IMR-90 (cell line): ENCODE measurements at places on chromosomes 5 and 9. TPM values are rescaled to one million over a fixed set of nuclear protein-coding genes. Genes with fewer than 3 reads are reported as not detected.

CNTFR gene
- polyA plus RNA-seq: not detected in 2 replicates

GKAP1 gene
- 0.87 and 1.4 TPM in 2 replicates for polyA plus RNA-seq

- DNase-seq: no peak
Measured at GRCh38 chr9:111058166-111058565, 19.9 kb upstream of the LPAR1 start.

GRCh38 chr5:2727550-2727949 is 23.9 kb downstream of the IRX2 start:
- DNase-seq: no peak

GRCh38 chr9:91276513-91276912 is 85.2 kb downstream of the AUH start:
- DNase-seq: no peak

CA9 gene
- polyA plus RNA-seq: 3.7 and 3.9 TPM in 2 replicates

GRCh38 chr9:84778570-84778969 is 109.0 kb downstream of the NTRK2 start:
- no peak for DNase-seq

GRCh38 chr5:150731669-150732242 is 27.1 kb downstream of the DCTN4 start:
- DNase-seq: no peak

- peak; percentile 43 for DNase-seq
Measured at GRCh38 chr9:113568571-113569321, 105.2 kb downstream of the RGS3 start.

- no peak for DNase-seq
Measured at GRCh38 chr5:129499208-129499852, 39.2 kb downstream of the ADAMTS19 start.

MAP1B gene
- 38.8 and 41.1 TPM in 2 replicates for polyA plus RNA-seq

DNA sequence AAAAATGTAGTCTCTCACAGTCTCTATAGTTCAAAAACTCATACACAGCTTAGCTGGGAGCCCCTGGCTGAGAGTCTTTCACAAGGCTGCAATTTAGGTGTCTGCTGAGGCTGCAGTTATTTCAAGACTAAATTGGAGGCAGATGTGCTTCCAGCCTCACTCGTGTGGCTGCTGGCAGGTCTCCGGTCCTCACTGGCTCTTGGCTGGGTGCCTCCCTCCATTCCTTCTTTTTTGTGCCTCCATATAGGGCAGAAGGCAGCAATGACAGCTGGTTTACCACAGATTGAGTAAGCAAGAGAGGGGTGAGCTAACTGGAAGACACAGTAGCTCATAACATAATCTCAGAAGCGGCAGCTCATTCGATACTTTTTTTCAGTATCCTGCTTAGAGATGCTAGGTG is 2167.7 kb upstream of the WWC1 start:
- DNase-seq: no peak

SLC9A3 gene
- polyA plus RNA-seq: 1.3 and 1.5 TPM in 2 replicates
